Naive B cell (primary cell): ENCODE measurements at places on chromosomes 7 and 10. TPM values are rescaled to one million over a fixed set of nuclear protein-coding genes. Genes with fewer than 3 reads are reported as not detected.

DNA sequence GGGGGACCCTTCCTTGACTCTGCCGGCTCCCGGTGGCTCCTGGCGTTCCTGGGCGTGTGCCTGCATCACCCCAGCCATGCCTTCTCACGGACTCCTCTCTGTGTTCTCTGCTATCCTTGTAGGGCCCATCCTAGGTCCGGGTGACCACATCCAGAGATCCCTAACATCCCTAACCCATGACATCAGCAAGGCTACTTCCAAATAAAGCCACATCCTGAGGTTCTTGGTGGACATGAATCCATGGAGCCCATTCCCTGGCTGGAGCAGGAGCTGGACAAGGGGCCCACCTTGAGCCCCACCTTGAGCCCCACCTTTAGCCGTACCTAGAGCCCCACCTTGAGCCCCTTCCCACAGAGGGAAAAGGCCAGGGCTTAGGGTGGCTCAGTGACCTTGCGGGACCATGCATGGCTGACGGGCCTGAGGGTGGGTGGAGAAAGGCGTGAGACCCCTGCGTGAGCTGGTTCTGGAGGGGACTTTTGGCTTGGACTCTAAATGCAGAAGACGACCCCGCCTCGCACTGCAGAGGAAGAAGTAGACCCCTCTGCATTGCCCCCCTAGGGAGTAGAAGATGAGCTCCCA lies 58.5 kb upstream of the INPP5A start:
- no peak for DNase-seq
- H3K36me3 ChIP-seq = no peaks in the 10 kb centered on the region
- H3K27ac ChIP-seq = no peak overlapping the region
- H3K4me3 ChIP-seq = no peak overlapping the region
- H3K4me1 ChIP-seq = no peaks in the 10 kb centered on the region

- H3K36me3 ChIP-seq = no peaks in the 10 kb centered on the region
- H3K4me3 ChIP-seq = no peak overlapping the region
- no peaks in the 10 kb centered on the region for H3K4me1 ChIP-seq
- DNase-seq = no peak
- no peaks in the 10 kb centered on the region for H3K27me3 ChIP-seq
Observed at GRCh38 chr7:30843741-30844482, 67.7 kb upstream of the AQP1 start.

NFE2L3 gene
- 2.1 TPM for polyA plus RNA-seq

DNA sequence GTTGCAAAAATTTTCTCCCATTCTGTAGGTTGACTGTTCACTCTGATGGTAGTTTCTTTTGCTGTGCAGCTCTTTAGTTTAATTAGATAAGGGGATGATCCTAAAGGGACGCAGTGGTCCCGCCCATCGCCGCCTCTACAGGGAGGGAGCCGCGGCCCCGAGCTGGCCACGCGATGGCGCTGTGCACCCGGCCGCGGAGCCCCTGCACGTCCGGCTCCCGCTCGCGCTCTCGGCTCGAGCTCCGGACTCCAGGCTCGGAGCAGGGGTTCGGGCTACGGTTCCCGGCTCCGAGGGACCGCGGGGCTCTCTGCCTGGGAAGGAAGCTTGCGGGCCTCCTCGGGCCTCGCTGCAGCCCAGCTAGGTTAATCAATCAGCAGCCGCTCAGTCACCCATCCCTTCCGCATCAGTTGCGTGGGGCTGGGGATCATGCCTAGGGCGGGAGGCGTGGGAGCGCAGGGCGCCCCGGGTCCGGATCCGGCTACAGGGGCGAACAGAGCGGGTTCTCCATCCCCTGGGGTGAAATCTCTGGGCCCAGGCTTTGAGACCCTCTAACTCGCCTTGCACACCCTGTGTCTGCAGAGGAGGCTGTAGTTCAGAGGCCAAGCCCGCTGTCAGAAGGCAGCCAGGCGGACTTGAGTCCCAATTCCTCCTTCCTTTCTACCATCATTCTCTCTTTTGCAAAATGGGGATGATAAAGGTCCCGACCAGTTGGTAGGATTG lies 97.9 kb downstream of the WDR11 start:
- peak; percentile 8 for DNase-seq
- H3K36me3 ChIP-seq = peaks cover 7% of the 10 kb centered on the region
- no peak overlapping the region for H3K4me3 ChIP-seq
- peaks cover 8% of the 10 kb centered on the region for H3K4me1 ChIP-seq
- no peak overlapping the region for H3K27ac ChIP-seq

DNA sequence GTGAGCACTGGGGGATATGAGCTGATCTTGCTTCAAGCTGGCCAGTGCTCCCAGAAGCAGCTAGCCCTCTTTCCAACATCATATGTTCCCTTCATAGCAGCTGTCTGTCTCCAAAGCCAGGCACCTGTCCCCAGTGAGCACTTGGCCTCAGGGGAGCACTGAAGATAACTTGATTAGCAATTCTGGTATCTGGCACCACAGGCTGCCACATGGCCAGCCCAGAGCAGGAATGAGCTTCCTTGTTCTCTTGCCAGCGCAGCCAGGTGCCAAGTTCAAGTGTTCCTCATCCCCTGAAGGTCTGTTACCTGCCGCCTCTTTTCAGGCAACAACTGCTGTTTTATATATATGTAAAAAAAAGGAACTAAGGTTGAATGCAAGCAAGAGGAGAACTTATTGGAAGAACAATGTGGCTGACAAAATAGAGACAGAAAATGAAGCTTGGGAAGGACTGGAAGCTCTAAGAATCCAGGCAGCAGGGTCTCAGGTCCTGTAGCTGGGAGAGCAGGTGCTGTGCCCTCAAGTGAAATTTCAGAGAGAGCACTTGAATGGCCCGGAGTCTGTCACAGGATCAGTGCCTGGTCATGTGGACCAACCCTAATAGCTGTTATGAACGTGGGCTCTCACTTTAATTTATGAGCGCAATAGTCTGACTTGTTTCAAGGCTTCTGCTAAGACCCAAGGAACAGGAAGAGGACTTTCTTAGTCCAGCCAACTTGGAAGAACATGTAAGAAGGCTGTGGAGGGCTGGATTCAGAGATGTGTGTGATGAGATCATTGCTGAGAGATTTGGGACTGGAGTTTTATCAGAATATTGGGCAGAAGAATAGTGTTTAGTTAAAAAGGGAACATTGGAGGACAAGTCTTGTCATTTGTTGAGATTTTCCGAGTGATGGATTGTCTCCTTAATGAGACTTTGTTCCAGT lies 267.2 kb downstream of the GLRX3 start:
- no peaks in the 10 kb centered on the region for H3K4me1 ChIP-seq
- H3K27me3 ChIP-seq = peaks cover 9% of the 10 kb centered on the region
- H3K27ac ChIP-seq = no peak overlapping the region
- no peaks in the 10 kb centered on the region for H3K36me3 ChIP-seq
- no peak overlapping the region for H3K4me3 ChIP-seq
- DNase-seq = no peak

GRCh38 chr10:926075-926698 lies 5.3 kb downstream of the LARP4B start:
- H3K4me1 ChIP-seq = peaks cover 69% of the 10 kb centered on the region
- no peak for DNase-seq
- H3K4me3 ChIP-seq = no peak overlapping the region

RPEL1 gene
- polyA plus RNA-seq = not detected

GRCh38 chr10:8919280-8919679 lies 864.8 kb downstream of the GATA3 start:
- H3K4me1 ChIP-seq = no peaks in the 10 kb centered on the region
- H3K27me3 ChIP-seq = no peaks in the 10 kb centered on the region
- H3K4me3 ChIP-seq = no peak overlapping the region

GRCh38 chr7:137937202-137937560 lies 64.7 kb downstream of the CREB3L2 start:
- no peaks in the 10 kb centered on the region for H3K27me3 ChIP-seq
- DNase-seq = no peak
- peaks cover 7% of the 10 kb centered on the region for H3K36me3 ChIP-seq
- peak overlapping the region; percentile 89 for H3K27ac ChIP-seq

SLC26A3 gene
- polyA plus RNA-seq = not detected

DNA sequence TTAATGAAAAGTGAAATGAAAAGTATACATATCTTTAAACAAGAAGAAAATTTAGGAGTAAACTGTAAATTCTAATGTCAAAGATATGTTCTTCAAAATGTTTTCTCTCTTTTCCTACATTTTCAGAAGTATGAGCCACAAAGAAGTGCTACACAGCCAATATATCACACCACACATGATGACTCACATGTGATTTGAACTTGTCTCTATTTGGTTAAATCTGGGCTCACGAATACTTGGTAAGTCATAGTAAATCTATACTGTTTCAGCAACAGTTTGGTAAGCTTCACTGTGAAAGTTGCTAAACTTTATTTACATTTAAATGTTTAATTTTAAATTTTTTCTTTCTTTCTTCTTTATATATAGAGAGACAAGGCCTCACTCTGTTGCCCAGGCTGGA lies 380.6 kb upstream of the IGFBP3 start:
- H3K36me3 ChIP-seq = no peaks in the 10 kb centered on the region
- H3K4me1 ChIP-seq = no peaks in the 10 kb centered on the region
- DNase-seq = no peak
- H3K4me3 ChIP-seq = no peak overlapping the region
- no peak overlapping the region for H3K27ac ChIP-seq
- H3K27me3 ChIP-seq = no peaks in the 10 kb centered on the region

ODAD2 gene
- polyA plus RNA-seq = not detected

GRCh38 chr7:3200504-3200903 lies 100.5 kb upstream of the SDK1 start:
- no peaks in the 10 kb centered on the region for H3K36me3 ChIP-seq
- no peaks in the 10 kb centered on the region for H3K4me1 ChIP-seq
- DNase-seq = peak; percentile 11
- no peak overlapping the region for H3K4me3 ChIP-seq
- no peak overlapping the region for H3K27ac ChIP-seq

DNA sequence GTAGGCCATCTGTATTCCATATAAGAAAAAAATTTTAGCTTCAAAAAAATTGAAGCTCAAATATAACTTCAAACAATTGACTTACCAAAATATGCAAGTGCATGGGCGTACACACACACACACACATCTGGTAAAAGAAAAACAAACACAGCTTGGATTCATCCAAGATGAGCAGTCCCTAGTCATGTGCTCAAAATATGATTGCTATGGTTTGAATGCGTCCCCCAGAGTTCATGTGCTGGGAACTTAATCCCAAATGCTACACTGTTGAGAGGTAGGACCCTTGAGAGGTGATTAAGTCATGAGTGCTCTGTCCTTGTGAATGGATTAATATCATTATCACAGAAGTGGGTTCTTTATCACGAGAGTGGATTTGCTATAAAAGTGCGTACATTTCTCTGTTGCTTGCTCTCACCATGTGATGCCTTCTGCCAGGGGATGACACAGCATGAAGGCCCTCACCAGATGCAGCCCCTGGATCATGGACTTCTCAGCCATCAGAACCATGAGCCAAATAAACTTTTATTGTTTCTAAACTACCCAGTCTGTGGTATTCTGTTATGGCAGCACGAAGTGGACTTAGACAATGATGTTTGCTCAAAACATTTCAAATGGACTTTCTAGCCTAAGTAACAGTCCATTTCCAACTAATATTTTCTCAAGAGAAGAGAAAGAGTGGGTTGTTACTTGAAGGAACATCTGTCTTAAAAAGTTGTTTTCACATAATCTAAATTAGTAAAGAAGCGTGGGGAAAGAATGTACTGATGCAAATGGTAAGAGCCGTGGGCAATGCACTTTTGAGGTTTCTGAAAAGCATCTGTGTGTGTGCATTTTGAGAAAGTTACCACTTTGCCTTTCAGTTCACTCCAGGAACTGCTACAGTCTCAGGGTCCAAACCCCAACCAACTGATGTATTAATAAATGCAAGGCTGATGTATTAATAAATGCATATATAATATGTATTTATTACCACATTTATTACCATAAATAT lies 15.1 kb upstream of the SVIL start:
- H3K27ac ChIP-seq = no peak overlapping the region
- H3K27me3 ChIP-seq = no peaks in the 10 kb centered on the region
- DNase-seq = no peak
- H3K36me3 ChIP-seq = no peaks in the 10 kb centered on the region

CYP3A7 gene
- not detected for polyA plus RNA-seq

DNA sequence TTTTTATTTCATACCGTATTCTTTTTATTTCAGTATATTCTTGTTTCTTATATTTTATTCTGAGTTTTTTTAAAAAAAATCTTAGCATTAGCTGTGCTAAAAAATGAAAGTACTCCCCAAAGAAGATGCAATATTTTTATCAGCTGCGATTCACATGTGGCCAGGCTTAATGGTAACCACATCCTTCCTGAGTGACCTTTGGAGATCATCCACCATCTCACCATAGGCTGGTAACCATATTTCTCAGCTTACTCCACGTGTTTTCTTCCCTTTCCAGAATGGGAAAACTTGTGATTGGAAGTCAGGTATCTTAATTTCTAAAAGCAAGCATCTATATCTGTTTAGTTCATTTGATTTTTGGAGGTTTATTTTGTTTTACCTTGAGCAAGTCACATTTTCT lies 18.8 kb upstream of the LIPM start:
- no peak overlapping the region for H3K27ac ChIP-seq
- no peaks in the 10 kb centered on the region for H3K36me3 ChIP-seq
- no peaks in the 10 kb centered on the region for H3K27me3 ChIP-seq
- no peaks in the 10 kb centered on the region for H3K4me1 ChIP-seq
- DNase-seq = no peak

CH25H gene
- 0.93 TPM for polyA plus RNA-seq

DNA sequence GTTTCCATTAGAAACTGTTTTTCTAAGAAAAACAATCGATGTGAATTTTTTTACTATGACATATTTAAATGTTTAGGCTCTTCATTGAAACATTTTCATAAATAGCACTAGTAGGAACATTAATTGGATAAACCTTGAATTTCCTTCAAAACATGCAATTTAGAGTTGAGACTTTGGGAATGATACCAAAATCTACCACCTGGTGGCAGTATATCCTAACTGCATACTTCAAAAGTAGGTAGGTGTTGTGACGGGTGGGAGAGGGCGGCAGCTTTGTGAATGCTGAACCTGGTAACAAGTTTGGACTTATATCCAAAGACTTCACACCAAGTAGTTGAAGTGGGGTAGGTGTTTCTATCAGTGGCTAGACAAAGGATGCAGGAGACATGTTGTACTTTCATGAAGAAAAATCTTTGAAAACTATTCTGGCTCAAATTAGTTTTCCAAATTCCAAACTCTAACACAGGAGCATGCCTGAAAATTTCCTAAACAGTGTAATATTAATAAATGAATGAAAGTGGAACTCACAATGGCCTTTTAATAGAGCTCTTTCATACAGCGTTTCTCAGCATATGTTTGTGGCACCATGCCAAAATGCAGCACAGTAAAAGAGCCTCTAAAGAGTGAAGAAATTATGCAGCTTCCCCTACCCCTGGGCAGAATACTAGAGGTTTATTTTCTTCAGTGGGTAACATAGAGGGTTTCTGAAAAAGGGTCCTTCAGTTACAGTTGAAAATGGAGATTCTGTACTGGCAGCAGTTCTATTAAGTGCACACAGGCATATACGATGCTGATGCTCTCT lies 201.0 kb upstream of the TPK1 start:
- H3K27me3 ChIP-seq = peaks cover 13% of the 10 kb centered on the region
- H3K4me1 ChIP-seq = no peaks in the 10 kb centered on the region

DNA sequence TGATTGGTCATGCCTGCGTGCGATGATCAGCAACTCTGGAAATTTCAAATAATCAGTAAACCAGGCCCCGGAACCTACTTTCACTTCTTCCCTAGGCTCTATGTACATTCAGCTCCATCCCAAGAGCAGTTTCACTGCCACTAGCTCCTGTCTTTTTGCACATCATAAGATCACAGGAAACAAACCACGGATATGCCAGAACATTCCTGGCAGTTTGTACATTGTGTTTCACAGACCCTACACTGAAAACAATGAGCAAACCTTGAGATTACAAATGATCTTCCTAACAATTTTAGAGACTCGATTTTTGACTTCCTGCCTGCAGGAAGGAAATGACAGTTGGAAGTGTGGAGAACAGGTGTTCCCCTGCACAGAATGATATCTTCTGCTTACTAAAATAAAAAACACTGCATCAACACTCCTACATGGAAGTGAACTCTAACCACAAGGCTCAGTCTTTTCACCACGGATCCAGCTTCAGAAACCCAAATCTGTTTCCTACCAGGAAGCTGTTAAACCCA lies 7.6 kb upstream of the TMEM236 start:
- no peaks in the 10 kb centered on the region for H3K4me1 ChIP-seq
- no peaks in the 10 kb centered on the region for H3K36me3 ChIP-seq
- H3K4me3 ChIP-seq = no peak overlapping the region
